ENCODE measurements at places on chromosomes 12 and 14.

GRCh38 chr12:84638811-84639368 is 273.7 kb downstream of the SLC6A15 start:
- no peak for DNase-seq

DNA sequence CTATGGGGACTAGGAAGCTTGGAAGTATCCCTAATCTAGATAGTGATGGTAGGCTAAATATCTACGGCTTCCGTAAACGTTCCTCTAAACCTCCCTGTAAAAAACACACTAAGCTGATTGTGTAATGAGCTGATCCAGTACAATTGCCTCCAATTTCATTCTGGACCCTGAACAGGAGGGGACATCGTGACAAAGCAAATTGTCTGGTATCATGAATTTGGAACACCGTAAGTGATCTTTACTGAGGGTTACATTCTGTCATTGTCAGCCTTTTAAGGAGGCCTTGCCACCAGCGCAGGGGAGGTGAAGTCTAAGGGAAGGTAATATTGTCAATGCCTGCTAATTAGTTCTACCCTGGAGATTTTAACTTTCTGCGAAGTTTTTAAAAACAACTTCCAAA is 487 bp upstream of the MGST1 start:
- DNase-seq: no peak

DNA sequence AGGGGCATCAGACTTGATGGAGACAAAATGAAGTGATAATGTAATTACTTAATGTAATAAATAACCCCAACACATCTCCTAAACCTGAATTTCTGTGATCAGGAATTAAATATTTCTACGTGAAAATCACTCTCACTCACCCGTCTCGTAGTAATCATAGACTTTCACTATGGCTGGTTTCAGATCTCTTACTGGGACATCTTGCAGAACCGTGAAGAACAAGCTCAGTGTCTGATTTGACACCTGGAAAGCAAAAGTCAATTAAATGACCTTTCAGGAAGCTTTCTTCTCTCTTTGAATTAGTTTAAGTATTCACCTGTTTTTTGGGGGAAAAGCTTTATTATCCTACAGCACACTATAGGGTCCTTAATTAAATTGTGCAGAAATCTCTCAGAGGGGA is 47.1 kb downstream of the A2M start:
- DNase-seq: no peak

- DNase-seq: no peak
These were observed 7.4 kb downstream of the TTC6 start for GRCh38 chr14:37602605-37603453.

GRCh38 chr14:95208598-95208997 is 51.3 kb upstream of the DICER1 start:
- no peak for DNase-seq
